Fibroblast of skin of right biceps (primary cell): ENCODE measurements at places on chromosomes 1 and 21.

GRCh38 chr21:16522548-16522947, 792.8 kb downstream of the USP25 start:
- peak; percentile 48 for DNase-seq

DNA sequence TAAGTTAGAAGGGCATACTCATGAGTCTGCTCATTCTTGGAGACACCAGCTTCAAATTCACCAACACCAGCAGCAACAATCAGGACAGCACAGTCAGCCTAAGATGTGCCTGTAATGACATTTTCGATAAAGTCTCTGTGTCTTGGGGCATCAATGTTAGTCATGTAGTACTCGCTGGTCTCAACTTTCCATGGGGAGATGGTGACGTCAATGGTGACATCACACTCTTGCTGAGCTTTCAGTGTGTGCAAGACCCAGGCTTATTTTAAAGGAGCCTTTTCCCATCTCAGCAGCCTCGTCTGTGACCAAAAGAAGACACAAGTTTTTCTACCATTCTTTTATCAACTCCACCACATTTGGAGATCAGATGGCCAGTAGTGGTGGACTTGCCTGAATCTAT, 75.5 kb downstream of the SERINC2 start:
- DNase-seq = no peak

DNA sequence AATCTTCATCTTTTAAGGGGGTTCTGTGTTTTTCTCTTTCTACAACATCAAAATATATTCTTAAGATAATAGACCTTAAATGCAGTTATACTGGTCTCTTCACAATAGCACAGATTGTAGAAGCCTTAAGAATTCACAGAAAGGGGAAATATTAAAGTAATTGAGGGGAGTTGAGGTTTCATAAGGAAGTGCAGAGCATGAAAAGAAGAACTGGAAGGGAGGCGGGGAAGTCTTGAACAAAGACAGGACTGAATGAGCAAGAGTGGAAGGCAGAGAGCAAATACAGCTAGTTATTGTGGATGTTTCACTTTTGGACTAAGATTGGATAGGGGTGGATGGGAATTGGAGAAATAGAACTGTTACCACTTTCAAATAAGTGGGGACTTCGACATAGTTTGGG, 67.7 kb downstream of the PTGER3 start:
- no peak for DNase-seq

DNA sequence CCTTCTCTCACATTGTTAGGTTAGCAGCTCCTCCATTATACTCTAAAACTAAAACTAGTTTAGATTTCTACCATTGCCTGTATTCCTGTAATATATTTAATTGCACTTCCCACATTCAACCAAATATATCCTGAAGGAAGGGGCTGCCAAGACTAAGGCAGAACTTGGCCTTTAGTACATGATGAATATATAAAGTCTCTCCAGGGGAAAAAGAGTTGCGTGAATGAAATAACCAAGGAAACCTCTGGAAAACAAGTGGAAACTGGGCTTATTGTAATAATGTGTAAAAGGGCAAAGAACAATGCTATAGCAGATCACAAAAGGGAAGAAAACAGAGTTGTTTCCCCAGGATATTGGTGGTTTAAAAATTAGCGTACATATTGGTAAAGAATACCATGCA, 1012.5 kb upstream of the PRMT6 start:
- DNase-seq = no peak

GRCh38 chr1:178931858-178932551, 61.1 kb upstream of the ANGPTL1 start:
- DNase-seq = peak; percentile 67

DNA sequence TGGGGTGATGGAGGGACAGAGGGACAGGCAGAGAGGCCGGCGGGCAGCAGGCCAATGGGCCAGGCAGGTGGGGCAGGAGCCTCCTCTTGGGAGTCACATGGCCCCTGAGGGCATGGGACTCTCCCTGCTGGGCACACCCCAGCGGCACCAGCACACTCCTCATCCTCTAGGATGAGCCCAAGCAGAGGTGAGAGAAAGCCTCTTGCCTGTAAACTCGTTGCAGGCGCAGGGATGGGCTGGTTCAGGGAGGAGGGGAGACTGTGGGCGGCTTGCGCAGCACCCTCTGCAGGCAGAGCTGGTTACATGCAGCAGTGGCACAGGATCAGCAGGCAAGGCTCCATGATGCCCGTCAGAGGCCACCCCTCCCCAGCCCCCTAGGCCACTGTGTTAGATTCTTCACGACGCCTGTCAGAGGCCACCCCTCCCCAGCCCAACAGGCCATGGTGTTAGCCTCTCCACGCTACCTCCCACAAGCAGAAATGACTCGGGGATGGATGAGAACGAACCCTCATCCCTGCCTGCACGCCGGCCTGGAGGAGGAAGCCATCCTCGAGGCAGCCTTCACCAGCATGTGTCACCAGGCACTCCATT, 209.7 kb upstream of the VAMP3 start:
- peak; percentile 24 for DNase-seq

DNA sequence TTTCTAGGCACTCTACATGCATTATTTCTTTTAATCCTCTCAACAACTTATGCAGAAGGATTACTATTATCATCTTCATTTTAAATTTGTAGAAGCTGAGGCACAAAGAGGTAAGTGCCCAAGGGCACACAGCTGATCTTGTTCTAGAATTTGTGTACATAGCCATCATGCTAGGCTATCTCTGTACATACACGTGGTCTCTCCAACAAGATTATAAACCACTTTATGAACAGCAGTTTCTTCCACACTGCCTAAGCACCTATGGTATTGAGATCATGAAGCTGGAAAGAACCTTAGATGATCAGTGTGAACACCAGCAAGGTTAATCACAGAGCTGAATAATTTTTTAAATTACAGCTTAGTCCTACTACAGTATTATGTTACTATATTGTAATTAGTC, 28.9 kb downstream of the UCHL5 start:
- DNase-seq = no peak

DNA sequence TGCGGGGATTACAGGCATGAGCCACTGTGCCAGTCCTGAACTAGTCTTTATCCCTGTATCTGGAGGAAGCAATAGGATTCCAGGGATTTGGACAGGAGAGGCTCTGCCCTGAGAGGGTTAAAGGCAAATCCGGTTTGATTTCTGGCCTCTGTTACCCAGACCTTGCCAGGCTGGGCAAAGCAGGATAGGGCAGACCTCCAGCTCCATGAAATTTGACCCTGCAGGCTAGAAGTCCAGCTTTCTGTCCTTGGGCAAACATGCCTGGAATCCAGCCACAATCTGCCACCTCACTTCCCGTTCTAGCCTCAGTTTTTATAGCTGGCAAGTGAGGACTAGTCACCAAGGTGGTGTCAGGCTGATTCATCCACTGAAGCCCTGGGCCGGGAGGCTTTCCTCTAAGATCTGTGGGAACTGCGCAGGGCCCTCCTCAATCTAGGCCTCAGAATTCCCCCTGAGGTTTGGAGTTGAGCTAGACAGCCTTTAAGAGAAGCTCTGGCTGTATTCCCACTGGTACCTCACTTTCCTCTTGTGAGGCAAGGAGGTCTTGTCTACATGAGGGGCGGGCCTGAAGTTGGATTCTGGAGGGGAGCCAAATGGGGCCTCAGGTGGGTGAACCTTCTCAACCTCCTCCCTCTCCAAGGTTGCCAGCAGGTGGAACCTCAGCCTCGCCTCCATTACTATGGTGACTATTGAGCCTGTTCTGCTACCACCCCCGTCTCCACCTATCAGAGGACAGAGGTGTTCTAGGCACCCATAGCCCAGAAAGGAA, 7.0 kb upstream of the P3R3URF start:
- DNase-seq = peak; percentile 89

- peak; percentile 78 for DNase-seq
These were observed 253.1 kb upstream of the IRF2BP2 start for GRCh38 chr1:234862944-234863515.

- no peak for DNase-seq
These were observed 1110.7 kb upstream of the B3GALT2 start for GRCh38 chr1:194297094-194297493.

DNA sequence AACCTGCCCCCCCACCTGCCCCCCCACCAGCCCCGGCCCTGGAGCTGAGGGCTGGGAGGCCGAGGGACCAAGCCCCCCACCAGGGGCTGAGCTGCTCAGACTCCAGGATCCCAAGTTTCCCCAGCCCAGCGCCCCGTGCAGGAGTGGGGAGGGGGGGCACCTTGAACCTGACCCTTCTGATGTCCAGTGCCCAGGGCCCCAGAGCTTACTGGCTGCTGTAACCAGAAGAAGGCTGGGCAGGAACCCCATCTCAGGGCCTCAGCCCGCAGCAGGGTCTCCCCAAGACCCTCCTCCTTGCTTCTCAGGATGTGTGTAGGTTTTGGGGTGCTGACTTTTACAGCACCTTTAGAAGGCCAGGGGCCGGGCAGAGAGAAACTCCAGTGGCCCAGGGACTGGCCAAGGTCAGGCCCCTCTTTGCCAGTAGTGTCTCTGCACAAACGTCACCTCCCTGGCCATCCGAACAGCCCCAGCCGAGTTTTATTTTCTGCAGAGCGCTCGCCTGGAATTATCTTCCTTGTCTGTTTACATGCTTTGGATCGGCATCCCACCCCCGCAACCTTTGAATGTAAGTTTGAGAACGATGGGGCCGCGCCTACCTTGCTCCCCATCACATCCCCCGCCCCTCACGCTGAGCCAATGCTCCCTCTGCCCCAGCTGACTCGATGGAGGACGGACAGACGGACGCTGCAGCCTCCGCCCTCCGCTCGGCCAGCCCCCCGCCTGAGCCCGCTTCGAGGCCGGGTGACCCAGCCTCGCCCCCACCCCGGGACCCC, 70.1 kb upstream of the CASZ1 start:
- no peak for DNase-seq

- DNase-seq = peak; percentile 73
These were observed 19.7 kb upstream of the ABCG1 start for GRCh38 chr21:42198929-42199867.

DNA sequence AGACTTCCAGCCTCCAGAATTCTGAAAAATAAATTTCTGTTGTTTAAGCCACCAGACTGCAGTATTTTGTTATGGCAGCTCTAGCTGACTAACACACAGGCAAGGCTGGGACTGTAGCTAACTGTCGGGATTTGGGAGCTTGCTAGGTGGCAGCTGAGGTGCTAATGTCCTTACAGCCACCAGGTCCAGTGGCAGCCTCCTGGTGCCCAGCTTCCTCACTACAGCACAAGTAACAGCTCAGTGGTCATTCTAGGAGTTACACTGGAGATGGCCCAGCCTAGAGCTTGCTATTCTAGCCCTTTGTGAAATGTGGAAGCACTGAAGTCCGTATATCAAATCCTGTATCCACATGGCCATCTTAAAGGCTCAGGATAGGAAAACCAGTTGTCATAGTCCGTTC, 4.3 kb upstream of the C1orf115 start:
- no peak for DNase-seq

GRCh38 chr21:15964236-15964855, 234.6 kb downstream of the USP25 start:
- peak; percentile 10 for DNase-seq

GRCh38 chr1:112693821-112694220, 13.1 kb downstream of the RHOC start:
- DNase-seq = no peak

- DNase-seq = no peak
These were observed 583 bp upstream of the RNF223 start for GRCh38 chr1:1074631-1075147.

DNA sequence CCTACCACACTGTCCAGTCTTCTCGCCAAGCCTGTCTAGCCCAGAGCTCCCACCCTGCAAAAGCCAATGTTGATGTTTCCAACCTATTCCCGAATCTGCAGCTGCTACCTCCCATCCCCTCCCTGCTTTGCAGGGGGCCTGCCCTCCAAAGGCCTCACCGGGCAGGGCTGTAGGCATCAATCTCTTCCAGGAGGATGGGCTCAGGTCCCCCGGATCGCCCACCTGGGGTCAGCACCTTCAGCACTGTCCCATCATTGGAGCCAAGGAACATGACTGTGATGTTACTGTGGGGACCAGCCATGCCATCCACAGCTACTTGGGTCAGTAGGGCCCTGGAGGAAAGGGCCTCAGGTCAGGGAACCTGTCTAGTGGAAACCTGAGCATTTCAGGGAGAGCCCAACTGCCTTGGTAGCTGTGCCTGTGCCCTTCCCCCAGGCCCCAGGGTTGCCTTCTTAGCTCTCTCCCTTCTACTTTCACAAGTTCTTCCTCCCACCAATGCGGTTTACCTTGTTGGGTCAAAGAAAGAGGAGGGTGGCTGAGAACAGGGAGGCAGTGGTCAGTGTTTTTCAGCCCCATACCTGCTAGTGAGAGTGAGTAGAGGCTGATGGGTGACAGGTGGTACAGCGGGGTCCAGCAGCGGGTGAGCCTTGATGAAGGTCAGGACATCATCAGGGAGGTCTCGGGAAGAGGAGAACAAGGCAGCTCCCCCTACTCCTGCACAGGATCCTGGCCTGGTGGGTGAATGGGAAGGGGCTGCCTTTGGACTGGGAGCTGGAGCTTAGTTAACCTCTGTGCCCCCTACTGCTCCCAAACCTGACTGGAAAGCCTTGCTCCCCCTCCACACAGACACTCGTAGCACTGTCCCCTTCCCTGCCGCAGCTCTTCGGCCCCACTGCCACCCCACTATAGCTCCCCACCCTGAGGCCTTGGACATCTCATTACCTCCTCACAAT, 10.7 kb downstream of the SEMA6C start:
- DNase-seq = no peak

- no peak for DNase-seq
These were observed 35.3 kb upstream of the TENT5B start for GRCh38 chr1:27047914-27048313.

- no peak for DNase-seq
These were observed 35.4 kb downstream of the AK2 start for GRCh38 chr1:33001282-33001681.

DNA sequence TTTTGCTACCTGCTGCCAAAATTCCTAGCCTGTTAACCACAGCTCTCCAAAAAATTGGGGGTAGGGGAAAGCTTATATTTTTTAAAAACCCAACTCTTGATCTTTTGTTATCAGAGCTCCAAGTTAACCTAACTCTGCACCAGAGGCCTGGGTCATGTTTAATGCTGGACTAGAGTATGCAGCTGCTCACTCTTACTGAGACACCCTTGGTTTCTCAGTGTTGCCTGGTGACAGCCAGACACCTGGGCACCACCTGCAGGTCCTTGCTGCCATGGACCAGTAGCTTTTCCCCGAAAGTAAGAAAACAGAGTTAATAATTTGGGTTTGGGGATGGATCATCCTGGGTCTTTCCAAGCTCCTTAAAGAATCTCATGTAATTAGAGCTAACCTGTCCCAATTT, 30.1 kb downstream of the KCNJ6 start:
- no peak for DNase-seq

GRCh38 chr1:52662645-52663313, 29.8 kb downstream of the SHISAL2A start:
- DNase-seq = peak; percentile 40

DNA sequence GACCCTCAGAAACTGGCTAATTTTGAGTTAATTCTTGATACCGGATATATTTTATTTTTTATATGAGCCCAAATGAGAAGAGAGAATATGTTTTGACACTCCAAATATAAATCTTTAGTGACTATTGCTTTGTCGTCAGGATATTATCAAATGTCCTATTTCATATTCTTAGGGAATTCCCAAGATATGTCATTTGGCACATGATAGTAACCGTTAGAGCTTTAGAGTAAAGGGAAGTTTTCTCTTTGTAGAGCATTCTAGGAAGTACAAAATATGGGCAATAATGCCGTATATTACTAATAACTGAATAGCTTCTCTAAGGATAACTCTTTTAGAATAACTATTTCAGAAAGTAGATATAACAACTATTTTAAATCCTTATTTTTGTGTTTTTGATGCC, 8.3 kb upstream of the AMY2B start:
- no peak for DNase-seq
